ENCODE measurements at places on chromosomes 12 and 14.

DNA sequence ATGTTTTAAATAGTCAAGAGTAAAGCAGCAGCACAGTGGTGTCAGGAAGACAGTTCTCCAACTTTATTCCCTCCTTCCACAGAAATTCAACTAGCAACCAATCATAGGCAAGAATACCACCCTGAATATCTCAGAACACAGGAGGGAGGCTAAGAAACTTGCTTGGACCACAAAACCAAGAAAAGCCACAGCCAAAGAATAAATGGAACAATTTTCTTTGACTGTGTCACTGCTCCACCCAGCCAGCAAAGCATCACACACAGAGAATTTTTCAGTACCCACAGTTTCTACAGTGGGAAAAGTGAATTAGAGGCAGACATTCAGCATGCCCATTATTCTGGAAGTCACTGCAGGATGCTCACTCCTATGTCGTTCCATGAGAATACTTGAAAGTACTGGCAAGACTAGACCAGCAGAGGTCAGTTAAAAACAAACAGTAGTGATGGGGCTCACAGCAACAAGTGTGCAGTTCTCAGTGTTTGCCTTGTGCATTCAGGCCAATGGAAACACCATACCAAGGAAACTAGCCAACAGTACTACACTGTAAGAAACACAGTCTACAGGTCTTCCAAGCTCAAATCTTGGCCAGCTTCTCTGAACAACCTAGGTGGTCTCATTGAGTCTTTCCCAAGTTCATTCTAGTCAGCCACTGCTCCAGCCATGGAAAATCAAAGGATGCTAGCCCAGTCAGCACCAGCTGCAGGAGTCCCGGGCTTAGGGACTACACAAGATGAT is 56.8 kb upstream of the FOXG1 start:
- DNase-seq: no peak

DNA sequence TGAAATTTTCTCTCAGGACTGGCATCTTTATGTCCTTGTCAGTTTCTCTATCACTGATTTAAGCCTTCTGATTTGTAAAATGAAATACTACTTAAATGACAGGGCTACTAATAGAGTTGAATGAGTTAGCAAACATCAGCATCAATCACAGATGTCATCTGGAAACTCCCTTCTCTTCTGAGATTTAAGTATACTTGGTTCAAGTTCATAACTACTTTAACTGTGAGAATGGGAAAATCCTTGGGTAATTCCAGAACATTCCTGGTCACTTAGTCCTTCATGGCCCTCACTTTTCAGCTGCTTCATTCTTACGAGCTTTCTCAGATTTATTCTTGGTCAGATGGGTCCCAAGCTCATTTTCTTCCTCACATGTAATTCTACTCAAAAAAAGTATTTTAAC is 1655.3 kb upstream of the FLRT2 start:
- no peak for DNase-seq

DNA sequence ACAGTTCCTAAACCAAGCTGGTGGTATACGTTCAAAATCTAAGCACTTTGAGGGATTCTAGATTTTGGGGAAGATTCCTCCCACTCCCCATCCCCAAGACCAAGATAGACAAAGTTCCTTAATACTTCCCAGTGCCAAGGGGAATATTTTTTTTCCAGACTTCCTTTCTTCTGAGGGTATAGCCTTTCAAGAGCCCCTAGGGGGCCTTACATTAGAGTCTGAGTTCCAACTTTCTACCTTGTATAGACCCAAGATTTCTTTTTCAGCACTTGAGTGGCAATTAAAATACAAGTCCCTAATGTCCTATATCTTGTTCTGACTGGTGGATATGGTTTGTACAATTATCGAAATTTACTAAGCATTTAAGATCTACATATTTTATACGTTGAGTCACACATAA is 28.7 kb upstream of the SOS2 start:
- no peak for DNase-seq

GRCh38 chr14:75849300-75849895 is 132.4 kb downstream of the TGFB3 start:
- DNase-seq: no peak

DNA sequence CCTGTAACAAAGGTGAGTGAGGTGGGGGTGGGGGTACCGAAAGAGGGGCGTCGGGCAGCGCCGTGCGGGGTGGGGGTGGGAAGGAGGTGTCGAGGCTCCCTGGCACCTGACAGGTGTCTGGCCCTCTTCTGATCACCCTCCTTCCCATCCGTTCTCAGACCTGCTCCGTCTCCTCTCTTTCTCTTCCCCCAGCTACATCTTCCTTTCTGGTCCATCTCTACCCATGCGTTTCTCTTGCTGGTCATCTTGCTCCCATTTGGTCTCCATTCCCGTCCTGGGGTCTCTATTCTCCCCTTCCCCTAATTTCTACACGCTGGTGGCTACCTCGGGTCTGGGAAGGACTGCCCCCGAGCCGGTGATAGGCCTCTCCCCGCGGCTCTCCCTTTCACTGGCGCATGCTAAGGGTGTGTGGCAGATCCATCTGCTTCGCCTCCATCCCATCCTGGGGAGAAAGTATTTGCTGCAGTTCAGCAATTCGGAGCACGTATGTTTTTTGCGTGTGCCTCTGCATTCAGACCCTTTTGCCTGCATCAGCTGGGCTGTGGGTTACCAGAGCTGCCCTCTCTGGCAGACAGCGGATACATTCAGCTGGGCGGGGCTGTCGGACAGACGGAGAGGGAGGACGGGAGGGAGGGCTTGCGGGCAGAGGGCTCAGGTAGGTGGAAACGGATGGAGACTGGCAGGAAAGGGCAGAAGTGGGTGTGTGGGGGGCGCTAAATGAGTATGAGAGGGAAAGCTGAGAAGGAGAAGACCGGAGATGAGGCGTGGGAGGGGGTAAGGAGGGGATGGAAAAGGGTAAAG is 730 bp downstream of the CLSTN3 start:
- DNase-seq: peak; percentile 64

- no peak for DNase-seq
Observed at GRCh38 chr14:23020143-23021128, 10.5 kb upstream of the C14orf93 start.

DNA sequence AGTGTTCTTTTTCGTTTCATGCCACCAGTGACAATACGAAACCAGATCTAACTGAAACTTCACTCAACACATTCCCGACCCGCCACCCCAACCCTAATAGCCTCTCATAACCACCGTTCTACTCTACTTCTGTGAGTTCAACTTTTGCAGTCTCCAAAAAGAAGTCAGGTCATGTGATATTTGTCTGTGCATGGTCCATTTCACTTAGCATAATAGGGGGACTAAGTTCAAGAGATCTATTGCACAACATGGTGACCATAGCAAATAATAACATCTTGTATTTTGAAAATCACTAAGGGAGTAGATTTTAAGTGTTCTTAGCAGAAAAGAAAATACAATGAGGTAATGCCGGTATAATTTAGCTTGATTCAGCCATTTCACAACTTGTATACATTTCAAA is 376.4 kb downstream of the DIO2 start:
- no peak for DNase-seq

GRCh38 chr12:41293011-41293410 is 104.9 kb downstream of the PDZRN4 start:
- no peak for DNase-seq

DNA sequence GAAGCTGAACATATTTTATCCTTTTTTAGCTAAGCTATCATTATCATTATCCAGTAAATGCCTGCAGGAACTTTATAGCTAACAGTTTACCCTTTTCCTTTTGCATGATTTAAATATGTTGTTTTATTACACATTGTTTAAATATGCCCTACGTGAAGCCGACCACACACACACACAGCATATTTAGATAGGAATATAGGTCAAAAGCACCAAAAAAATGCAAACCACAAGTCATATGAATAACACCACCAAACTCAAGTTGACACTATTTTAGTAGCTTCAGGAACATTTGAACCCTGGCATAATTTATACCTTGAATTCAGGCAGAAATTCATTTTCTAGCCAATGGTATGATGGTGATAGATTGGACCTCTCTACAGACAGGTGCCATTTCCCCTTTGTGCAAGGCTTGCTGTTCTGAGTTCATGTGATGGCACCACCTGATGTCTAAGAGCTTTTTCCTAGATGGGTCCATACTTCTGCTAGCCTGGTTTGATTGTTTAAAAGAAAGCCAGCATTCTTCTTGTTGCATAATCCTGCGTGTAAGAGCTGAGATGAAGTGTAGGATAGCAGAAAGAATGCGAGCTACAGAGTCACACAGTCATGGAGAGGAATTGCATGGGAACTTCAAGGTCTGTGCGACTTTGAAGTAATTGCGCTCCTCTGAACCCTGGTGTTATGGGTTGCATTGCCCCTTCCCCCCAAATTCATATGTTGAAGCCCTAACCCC is 454.8 kb upstream of the SOX5 start:
- DNase-seq: no peak

DNA sequence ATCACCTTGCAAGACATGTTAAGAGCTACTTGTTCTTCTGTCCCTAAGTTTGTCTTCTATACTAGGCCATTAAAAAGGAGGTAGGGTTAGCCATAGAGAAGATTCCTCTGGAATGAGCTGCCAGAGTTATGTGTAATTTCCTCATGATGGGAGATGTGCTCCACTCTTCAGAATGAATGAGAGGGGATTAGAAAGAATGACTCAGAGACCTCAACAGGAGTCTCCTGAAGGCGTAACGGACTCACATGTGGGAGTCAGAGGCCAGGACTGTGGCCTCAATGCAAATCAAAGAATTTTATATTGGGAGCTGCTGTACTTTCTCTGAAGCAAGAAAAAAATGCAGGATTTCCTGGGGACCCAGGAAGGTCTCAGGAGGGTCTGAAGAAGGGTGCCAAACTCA is 87.8 kb upstream of the ATXN7L3B start:
- no peak for DNase-seq

DNA sequence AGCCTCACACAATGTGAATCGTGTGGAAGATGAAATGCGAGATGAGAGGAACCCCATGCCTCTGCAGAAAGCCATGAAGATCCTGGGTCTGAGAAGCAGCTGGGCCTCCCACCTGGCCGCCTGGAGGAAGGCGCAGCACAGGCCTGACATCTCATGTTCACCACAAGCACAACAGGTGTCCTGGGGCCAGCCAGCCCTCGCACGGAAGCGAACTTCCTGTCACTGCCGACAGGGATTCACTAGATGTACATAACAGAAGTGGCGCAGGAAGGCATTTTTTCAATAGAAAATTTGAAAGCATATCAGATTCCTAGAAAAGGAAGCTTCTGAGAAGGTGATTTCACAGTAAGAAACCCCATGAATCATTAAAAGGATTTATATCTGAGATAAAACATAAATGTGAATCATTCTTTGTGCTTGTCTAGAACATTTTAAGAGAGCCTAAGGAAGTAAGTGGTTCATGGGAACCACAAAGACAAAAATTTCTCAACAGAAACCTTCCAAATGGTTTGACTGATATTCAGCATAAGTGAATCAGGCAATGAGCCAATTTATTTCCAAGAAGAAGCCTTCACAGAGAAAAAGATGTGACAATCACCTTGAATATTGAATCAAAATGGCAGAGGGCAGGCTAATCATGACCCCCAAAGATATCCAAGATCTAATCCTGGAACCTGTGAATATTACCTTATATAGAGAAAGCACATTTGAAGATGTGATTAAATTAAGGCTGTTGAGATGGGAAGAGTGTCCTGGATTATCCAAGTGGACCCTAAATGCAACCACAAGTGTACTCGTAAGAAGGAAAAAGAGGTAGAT is 311.9 kb downstream of the DUSP6 start:
- DNase-seq: peak; percentile 54

DNA sequence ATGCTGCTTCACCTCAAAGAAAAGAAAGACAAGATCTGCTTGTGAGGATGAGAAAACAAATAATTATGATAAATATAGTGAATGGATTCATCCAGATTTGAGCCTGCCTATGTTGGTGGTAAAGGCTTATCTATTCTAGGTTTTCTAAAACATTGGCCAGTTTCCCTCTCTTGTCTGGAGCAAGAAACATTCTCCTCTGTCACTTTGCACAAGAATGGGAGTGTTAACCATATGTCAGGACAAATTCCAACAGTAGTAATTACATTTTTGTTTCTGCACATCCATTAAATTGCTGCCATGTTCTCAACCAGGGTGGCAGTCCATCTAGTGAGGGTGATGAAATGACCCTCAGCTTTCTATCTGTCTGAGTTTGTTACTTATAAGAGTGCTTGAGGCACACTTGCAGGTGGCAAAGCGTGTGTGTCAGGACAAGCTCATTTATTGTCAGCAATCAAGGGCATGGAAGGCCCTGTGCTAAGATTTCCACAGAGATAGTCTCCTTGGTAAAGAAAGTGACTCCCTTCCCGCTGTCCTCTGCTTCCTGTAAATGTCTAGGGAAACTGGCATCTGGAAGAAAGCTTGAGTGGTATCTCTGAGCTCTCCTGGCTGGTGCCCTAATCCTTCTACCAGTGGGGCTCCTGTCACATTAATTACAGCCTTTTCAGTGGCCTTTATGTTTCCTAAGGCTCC is 502.1 kb upstream of the FLRT2 start:
- DNase-seq: no peak

- no peak for DNase-seq
Observed at GRCh38 chr12:12885096-12885792, 6.1 kb upstream of the GPRC5A start.

DNA sequence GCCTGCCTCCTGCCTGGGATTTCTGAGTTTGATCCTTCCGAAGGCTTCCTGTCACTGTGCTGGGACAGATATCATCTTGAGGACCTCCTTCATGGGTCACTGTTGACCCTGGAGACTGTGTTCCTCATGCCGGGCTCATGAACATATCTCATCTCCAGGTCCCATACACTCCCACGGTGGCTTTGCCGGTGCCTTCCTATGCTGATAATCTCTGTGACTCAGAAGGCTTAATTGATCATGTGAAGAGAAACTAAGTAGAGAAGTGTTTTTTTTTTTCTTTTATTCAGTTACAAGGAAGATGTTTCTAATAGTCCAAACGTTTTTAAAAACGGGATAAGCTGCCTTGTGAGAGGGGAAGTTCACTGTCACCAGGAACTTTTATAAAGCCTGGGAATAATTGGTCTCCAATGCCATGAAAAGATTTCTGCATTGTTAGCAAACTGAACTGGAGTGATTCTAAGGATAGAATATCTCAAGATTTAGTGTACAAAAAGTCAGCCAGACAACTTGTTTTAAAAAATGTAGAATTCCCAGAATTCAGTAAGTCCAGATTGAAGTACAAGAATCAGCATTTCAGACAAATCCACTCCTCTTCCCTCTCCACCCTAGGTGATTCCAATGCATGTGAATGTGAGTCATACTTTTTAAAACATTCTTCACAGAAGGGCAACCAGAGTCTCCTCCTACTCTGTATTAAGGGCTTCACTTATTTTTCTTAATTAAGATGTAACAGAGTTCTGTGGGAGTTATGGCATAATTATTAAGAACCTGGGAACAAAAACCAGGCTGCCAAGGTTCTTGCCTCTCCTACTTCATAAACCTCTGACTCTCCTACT is 139.8 kb upstream of the LGR5 start:
- no peak for DNase-seq

Measured in femur (tissue), 1 donor.